GM12878 (cell line): ENCODE measurements at places on chromosomes 12 and 14. TPM values are rescaled to one million over a fixed set of nuclear protein-coding genes. Genes with fewer than 3 reads are reported as not detected.

DNA sequence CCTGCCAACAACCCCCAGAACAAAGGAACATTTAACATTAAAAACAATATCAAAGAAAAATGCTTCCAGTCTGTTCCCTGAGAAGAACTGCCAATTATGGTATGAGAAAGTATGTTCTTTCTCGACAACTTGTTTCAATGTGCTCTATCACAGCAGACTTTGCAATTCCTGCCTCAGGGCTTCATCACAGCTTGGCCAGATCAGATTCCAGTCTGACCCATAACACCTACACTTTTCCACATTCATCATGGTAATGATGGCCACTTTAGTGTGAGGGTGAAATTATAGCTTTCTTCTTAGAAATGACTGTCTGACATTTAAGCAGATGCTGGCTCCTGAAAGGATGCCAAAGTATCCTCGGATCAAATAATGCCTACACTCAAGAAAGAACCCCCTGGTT is 17.0 kb downstream of the NEK9 start:
- H3K4me1 ChIP-seq: no peaks in the 10 kb centered on the region
- peaks cover 1% of the 10 kb centered on the region; the same call in 1 of the 2 replicates for H3K36me3 ChIP-seq
- no peaks in the 10 kb centered on the region for H3K27me3 ChIP-seq

DNA sequence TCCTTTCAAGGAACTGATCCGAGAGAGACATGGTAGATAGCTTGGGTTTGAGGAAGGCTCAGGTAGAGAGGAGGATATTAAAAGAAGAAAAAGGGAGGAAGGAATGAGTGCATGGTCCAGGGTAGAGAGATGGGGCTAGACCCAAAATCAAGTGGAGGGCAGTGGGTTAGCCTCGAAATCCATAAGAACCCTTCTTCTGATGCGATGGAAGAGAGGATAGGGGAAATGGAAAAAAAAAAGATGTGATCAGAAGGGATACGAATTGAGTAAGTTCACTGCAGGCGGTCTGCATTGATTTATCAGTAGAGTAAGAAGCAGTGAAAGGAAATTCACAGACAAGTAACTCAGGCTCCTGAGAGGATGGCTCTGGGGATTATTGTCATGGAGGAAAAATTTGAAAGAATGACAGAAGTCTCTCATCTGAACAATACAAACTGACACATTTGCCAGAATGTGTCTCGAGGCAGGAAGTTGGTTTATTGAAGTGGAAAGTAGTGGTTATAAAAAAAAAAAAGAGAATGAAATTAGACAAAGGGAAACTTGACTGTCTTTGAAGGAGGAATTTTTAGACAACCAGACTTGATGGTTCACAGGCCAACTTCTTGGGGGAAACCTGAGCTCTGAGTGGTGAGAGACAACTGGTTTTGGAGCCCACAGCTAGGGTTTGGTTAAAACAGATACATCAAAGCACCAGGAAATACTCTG is 10.2 kb downstream of the PPFIBP1 start:
- peaks cover 62% of the 10 kb centered on the region for H3K4me1 ChIP-seq
- no peaks in the 10 kb centered on the region for H3K36me3 ChIP-seq
- peak overlapping the region; percentile 27; the same call in 1 of the 2 replicates for H3K4me3 ChIP-seq
- peak overlapping the region; percentile 78 for H3K27ac ChIP-seq

GRCh38 chr14:104290756-104291122 is 152.4 kb downstream of the KIF26A start:
- no peaks in the 10 kb centered on the region for H3K36me3 ChIP-seq
- no peaks in the 10 kb centered on the region for H3K4me1 ChIP-seq
- no peaks in the 10 kb centered on the region for H3K27me3 ChIP-seq

DNA sequence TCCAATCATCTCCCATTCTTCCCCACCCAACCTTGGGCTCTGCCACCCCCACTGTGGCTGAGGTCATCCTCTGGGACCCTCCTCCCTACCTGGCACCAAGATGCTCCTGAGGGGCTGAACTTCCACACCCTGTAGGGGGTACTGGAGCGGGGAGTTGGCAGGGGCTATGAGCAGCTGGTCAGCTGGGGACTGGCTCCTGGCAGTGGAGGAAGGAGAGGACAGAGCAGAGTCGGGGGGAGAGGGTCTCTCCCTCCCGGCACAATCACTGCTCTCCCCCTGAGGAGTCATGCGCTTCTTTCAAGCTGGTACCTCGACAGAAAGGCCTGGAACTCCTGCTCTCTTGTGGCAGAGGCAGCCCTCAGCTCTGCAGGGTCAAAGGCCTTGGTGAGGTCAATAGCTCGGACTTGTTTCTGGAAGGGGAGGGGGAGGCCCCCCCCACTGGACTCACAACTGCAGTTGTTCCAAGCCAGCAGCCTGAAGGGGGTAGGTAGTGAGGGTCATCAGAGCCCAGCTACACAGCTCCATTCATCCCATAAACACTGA is 2.0 kb downstream of the B4GALNT1 start:
- peaks cover 23% of the 10 kb centered on the region for H3K27me3 ChIP-seq
- H3K4me1 ChIP-seq: no peaks in the 10 kb centered on the region
- H3K27ac ChIP-seq: no peak overlapping the region
- H3K36me3 ChIP-seq: no peaks in the 10 kb centered on the region
- DNase-seq: no peak

AKAP6 gene
- total RNA-seq: 5.3 and 5.9 TPM in 2 replicates

IQSEC3 gene
- not detected in 2 replicates for total RNA-seq

TAS2R50 gene
- total RNA-seq: 0.74 and 1.6 TPM in 2 replicates

LRTM2 gene
- not detected in 2 replicates for total RNA-seq
